ENCODE measurements at places on chromosomes 1 and 21.
A peak's percentile ranks its signal among the peaks of the same experiment; 100 is the strongest.

DNA sequence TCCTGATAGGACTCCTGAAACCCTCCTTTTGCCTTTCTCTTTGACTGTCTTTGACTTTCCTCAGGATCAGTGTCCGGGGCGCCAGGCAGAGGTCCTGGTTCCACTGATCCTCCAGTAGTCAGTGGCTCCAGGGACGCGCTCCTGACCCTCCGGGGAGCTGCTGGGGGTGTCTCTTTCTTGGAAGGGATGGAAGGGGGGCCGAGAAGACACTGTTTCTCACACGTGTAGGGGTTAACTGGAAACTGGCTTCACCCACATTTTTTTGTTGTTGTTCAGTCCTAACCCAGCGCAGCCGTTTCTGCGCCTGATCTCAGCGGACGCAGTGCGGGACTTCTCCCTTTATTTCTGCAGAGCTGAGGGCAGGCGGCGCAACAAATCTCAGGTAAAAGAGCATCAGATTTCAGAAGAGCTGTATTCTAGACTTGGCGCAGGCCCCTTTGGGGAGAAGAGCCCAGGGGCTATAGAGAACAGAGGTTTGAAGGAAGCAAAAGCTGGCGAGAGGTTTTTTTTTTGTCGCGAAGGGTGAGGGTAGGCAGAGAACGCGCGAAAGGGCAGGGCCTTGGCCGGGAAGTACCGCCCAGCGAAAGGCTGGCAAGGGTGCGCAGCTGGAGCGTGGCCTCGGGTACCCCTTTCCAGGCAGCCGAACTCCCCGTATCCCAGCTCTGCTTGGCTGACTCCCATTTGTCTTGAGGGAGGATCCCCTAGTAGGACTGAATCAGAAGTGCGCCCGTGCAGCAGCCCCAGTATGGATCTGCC lies 4.3 kb upstream of the LHX9 start:
- no peak for DNase-seq

DNA sequence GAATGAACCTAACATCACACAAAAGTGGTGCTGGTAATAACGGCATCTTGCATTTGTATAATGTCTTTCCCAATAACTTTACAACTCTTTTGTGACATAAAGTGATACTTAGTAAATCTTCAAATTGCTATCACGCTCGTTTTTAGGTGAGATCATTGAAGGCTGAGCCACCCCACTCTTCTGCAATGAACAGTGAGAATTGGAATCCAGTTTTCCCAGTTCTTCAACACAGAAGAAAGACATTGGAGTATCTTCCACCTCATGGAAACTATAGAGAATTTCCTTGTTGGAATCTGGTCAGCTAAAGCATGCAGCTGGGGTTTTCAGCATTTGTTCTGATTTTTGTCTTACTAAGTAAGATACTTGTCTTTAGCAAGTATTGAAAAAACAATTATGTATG lies 59.9 kb upstream of the NRIP1 start:
- no peak for DNase-seq

GRCh38 chr1:98556521-98557158 lies 104.9 kb upstream of the SNX7 start:
- DNase-seq: peak; percentile 13

DNA sequence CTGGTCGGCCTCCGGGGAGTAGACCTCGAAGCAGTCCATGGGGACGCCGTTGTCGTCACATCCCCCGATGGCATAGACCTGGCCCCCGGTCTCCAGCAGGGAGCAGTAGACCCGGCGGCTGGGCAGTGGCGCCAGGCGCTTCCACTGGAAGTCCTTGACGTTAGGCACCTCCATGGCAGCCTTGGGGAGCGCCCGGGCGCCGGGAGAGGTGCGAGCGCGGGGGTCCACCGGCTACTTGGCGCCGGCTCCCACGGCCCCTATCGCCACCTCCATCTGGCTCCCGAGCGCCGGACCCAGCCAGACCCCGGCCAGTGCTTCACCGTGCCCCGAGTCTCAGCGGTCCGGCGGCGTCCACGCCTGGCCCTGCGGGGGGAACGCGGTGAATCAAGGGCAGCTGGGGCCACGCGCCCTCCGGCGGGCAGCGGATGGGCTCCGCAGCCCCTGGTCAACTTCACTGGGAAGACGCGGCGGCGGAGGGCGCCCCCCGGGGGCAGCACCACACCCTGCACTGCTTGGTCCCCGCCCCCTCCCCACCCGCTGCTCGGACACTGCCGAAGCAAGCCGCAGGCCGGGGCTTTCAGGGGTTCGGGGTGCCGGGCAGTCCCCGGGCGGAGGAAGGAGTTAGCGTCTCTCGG lies 13.2 kb downstream of the KLHDC8A start:
- no peak for DNase-seq

DNA sequence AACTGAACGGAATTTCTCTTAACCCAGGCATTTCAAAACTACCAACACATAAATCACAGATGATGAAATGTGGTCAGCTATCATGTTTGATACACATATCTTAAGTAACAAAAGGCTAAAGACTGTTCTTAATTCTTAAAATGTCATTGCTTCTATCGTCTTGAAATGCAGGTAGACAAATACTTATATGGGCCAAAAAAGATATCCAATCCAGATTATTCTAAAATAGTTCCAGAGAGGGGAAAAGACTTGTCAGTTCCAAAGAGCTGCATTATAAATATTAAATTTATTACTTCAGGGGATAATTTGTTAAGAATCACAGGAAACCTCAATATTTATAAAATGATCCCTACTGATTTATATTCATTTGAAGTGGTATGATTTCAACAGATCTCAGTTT lies 259.4 kb downstream of the FAF1 start:
- DNase-seq: no peak

DNA sequence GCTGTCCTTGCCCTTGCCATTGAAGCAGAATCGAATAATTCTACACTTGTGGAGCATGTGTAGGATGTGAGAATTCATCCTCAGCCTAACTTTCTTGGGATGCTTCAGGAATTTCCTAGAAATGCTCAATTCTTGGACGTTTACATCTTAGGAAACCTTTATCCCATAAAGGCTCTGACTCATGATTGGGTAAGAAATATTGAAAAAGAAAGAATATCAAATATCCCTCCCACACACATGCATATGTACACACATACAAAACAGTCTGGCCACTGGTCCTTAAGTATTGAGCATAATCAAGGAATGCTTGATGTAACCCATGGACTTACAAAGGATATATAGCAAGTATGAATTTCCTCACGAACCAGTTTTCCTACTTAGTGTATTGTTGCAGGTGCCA lies 83.9 kb upstream of the IPO9 start:
- DNase-seq: peak; percentile 76

DNA sequence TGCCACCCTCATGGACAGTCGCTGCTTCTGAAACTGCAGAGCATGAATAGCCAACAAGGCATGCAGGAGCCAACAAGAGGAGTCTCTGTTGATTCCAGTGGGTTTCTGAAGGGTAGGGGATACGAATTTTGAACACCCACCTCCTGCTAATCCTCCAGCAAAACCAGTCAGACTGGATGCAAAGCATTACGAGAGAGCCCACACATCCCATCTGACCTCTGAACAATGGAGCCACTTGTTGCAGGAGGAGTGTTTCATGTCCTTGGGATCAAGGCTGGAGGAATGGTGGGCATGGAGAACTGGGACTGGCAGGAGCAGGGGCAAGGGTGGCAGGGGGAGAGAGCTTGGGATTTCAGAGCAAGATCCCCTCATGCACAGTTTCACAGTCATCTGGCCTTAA lies 1.6 kb downstream of the VTCN1 start:
- DNase-seq: no peak
